T-helper 1 cell (primary cell): ENCODE measurements at places on chromosomes 7 and 10.

GRCh38 chr7:29879609-29880008, 73.3 kb downstream of the WIPF3 start:
- no peak for DNase-seq

GRCh38 chr7:26691886-26692285, 172.5 kb downstream of the SKAP2 start:
- DNase-seq: no peak

DNA sequence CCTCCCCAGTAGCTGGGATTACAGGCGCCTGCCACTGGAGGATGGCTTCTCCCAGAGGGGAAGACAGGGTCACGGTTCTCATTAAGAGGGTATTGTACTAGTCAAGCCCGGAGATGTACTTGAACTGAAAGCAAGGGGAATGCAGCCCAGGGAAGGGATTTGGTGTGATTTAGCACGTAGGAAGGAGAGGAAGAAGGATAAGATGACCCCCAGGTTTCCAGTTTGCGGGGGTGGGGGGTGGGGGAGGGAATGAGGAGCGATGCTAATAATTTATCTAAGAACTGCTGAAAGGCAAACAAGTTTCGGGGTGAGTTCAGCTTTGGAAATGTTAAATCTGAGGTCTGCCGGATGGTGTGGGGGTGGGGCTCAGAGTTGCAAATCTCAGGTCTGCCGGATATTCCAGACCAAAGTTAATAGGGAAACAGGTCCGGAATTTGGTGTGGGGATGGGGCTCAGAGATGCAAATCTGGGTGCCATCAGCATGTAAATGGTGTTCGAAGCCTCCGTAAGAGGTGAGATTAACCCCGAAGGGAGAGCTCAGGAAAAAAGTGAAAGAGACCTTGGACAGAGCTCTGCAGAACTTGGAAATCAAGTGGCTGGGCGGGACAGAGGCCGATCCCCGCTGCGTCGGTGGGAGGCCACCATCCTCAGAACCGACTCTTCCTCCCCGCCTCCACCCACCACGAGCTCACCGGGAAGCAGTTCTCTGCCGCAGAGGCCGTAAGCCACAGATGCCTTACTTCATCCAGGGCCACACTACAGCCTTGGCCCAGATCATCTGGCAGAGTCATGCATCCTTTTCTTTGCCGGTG, 1.6 kb upstream of the SEPHS1 start:
- no peak for DNase-seq

- DNase-seq: no peak
Measured at GRCh38 chr7:151439855-151440798, at the start of gene CRYGN. TSS of gene CRYGN (minus strand) at chr7:151440141. CDS start at chr7:151439917, 224 bp downstream.

- DNase-seq: no peak
Measured at GRCh38 chr10:122049076-122049475, 60.1 kb downstream of the TACC2 start.

- no peak for DNase-seq
Measured at GRCh38 chr7:138684340-138684739, 16.8 kb downstream of the SVOPL start.

DNA sequence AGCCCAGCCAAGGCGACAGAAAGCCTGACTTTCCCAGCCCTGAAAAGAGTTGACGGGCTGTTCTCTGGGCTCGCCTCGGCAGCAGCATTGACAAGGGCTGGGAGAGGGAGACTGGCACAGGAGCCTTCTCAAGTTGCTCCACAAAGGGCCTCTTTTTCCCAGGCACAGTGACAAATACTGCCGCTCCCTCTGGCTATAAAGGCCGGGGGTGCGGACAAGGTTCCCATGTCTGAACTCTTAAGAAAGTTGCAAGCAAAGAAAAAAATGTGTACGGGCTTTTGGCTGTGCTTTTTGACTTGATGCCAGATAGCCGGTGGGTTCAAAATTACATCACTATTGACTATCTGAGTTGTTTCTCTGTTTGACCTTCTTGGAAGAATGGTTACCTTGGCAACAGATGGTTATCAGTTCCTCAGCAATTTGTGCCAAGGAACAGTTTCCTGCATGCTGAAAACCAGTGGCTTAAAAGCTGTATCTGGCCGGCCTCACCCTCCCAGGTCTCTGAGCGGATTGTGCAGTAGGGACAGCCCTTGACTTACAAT, 115.9 kb upstream of the EEPD1 start:
- DNase-seq: no peak

DNA sequence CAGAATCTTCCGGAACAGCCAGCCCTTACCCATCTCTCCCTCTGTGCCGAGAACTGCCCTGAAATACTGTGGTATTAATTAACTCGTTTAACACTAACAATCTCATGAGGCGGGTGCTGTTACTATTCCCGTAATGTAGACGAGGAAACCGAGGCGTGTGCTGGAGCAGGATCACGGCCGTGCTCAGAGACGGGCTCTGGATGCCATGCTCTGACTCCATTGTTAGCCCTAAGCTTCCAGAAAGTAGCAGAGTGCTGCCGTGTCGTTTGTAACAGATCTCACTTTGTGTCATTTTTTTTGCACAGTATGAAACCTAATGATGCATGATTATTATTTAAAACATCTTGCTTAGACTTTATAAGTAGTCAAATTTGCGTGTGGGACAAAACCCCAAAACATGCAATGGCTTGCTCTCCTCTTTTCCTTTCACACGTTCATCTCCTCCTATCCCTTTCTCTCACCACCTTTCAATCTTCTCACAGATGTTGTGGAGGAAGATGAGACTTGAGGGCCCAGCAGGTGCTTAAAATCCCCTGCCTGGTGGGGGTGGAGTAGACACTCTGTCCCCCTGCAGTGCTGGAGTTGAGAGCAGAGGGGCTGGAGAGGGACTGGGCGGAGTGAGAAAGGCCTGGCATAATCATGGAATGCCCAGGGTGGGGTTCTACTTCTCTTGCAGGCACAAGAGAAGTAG, 482 bp upstream of the ACTR3C start:
- DNase-seq: no peak

DNA sequence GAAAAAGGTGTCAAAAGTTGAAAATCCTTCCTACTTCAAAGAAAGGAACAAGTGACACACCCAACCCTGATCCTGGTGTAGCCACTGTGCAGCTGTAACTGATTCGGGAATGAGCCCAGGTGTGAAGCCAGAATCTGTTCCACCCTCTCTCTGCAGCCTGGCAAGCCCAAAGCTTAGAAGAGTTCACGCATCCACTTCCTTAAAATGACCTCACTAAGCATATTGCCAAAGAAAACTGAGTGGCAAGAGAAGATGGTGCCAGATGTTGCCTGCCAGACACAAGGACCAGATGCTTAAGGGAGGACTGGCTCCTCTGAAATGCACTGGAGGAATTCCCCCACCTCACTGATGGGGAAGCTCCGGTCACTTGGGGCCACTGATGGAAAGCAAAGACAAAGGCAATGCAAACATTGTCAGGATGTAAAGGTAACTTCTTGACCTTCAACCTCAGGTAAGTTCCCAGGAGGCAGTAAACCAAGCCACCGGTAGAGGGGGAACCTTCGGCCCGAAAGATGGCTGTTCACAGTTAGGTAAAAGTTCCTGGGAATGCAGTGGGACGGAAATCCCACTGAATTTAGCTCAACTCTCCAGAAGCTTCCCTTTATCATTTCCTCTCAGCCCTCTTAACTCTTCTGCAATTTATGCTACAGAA, 554.9 kb downstream of the KCNMA1 start:
- no peak for DNase-seq

DNA sequence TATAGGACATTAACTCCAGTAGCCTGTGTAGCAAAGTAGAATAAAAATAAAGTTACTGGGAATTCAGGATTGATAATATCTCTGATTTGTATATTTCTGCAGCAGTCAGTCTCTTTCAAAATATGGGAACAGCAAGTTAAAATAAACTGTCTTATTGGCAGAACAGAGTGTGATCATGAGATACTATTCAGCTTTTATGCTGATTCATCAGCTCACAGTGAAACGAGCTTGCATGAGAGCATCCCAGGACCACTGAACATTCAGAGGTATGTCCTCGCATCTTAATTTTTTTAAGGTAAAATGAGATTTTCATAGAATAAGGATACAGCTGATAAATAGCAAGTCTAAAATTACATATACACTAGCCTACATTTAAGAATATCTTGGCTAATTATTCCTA, 282.5 kb upstream of the MYO3A start:
- DNase-seq: no peak

DNA sequence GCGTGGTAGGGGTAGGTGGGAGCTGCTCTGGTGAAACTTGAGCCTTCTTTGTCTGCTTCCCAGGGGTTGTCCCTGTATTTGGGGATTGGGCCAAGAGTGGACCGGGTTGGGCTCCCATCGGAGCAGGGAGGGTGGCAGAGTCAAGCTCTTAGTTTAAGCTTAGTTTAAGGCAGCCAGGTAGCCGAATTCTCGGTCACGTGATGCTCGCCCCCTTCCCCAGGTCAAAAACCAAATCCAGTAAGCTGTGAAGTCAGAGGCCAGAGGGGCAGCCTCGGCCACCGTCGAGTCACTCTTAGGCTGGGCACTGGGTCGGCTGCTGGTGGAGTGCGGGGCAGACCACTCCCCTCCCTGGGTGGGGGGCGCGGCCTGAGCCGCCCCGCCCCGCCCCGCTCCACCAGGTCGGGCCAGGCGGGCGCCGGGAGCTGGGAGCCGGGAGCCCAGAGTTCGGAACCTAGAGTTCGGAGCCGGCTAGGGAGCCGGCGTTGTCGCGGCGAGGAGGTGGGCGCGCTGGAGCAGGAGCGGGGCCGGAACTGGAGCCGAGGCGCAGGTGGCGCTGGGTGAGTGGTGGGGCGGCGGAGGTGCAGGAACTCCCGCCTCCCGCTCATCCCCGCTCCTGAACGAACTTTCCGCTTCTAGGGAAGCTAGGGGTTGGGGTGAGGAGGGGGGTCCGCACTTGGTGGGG, 2.8 kb upstream of the LZTS2 start:
- peak; percentile 35 for DNase-seq

DNA sequence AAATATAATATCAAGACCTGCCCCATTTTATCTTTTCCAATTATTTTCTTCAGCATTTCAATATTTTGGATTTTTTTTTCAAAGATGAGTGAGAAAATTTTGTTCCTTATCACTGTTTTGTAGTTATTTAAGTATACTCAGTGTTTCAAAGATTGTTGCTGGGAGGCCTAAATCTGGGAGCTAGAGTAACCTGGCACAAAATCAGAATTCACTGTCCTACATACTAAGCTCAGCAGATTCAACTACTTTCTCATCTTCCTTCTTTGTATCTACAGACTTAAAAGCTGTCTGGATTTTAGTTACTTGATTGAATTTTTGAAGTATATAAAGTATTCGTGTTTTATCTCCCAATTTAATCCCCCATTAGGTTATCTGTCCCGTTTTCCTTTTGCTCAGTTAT, 85.9 kb downstream of the TAX1BP1 start:
- no peak for DNase-seq

DNA sequence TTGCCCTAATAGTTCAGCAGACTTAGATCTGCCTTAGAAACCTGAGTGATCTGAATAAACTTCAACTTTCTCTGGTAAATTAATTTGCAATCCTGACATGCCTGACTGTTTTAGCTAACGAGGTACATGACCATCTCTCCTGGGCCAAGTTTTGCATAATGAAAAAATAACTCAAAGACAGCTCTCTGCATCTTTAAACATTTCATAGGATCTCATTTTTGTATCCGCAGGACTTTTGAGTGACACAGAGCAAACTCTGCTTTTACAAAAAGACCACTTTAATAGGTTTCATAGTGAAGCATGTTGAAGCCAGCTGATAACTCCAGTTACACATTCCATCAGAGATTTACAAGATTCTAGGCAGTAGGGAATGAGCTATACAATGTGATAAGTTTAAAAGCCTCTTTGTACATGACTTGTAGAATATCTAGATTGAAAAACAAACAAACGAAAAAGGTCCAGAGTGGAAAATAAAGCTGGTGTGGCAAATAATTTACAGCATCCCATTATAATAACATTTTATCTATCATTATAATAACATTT, 2.1 kb downstream of the PRKG1 start:
- no peak for DNase-seq

- no peak for DNase-seq
Measured at GRCh38 chr7:138961159-138961558, 20.0 kb downstream of the KIAA1549 start.

DNA sequence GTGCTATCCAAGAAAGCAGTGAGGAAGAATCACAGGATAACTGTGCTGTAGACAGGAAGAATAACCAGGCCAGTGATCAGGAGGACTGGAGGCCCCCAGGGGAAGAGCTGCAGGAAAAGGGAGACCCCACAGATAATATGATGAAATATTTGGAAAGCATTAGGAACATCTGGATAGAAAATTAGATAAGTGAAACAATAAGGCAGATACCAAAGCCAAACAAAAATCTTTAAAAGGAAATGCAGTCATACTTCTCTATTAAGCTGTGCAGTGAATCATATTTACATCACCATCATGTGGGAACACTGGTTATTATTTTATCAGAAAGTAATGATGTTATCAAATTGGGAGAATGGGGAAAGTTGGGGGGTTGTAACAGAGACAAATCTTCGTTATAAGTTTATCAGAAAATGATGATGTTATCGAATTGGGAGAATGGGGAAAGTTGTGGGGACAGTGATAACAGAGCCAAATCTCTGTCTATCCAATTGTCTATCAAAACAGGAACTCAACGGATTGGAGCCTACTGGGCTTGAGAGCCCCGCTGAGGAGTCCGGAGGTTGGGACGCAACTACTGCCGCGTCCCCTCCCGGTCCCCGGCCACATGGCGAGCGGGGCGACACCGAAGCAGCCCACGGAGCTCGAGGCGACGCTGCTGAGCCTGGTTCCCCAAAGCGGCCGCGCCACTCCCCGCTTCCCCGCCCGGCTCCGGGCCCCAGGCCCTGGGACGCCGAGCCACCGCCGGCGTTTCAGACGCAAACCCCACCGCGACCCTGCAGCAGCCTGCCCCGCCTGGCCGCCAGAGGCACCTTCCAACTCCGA, 14.0 kb upstream of the RALA start:
- peak; percentile 3 for DNase-seq

- no peak for DNase-seq
Measured at GRCh38 chr10:60717852-60718251, 60.4 kb upstream of the CDK1 start.
